Uterine smooth muscle cell (primary cell): ENCODE measurements at places on chromosomes 1 and 21. TPM values are rescaled to one million over a fixed set of nuclear protein-coding genes. Genes with fewer than 3 reads are reported as not detected.

Gene NR5A2
- under 0.01 TPM in 1 of 2 replicates, not detected in the other for total RNA-seq

Gene PLEKHO1
- total RNA-seq = 66.5 and 69.4 TPM in 2 replicates

Gene TMEM269
- total RNA-seq = under 0.01 and 0.12 TPM in 2 replicates

Gene NCAM2
- total RNA-seq = 2.3 and 2.5 TPM in 2 replicates

Gene C1orf210
- total RNA-seq = 0.11 TPM in 1 of 2 replicates, not detected in the other

Gene SHISA4
- total RNA-seq = 6.9 and 21.4 TPM in 2 replicates

Gene DYNLT4
- not detected in 2 replicates for total RNA-seq

Gene C1QC
- total RNA-seq = not detected in 2 replicates

Gene SPRR3
- total RNA-seq = not detected in 2 replicates

Gene RGS8
- total RNA-seq = under 0.01 TPM in 1 of 2 replicates, not detected in the other

Gene CFHR4
- total RNA-seq = not detected in 2 replicates

Gene CLDN17
- not detected in 2 replicates for total RNA-seq

Gene ORC1
- 3.4 and 13.4 TPM in 2 replicates for total RNA-seq

Gene HUNK
- total RNA-seq = under 0.01 and 0.12 TPM in 2 replicates

Gene C1orf185
- total RNA-seq = not detected in 2 replicates

Gene WNT9A
- 0.62 and 0.77 TPM in 2 replicates for total RNA-seq

Gene CD5L
- total RNA-seq = not detected in 2 replicates

Gene GPR37L1
- not detected in 2 replicates for total RNA-seq

Gene PRR9
- total RNA-seq = 0.12 and 1.2 TPM in 2 replicates

Gene C1orf141
- not detected in 2 replicates for total RNA-seq

Gene GBP4
- total RNA-seq = 0.25 and 0.77 TPM in 2 replicates

Gene TSPAN1
- 0.22 and 0.25 TPM in 2 replicates for total RNA-seq

Gene WLS
- total RNA-seq = 88.9 and 154 TPM in 2 replicates

Gene DNAJC28
- 1.1 and 1.5 TPM in 2 replicates for total RNA-seq

Gene SPRR5
- not detected in 2 replicates for total RNA-seq

Gene CFHR5
- total RNA-seq = not detected in 2 replicates

Gene NUDT17
- total RNA-seq = 2.7 and 3.3 TPM in 2 replicates

Gene RGS16
- 0.22 and 1.00 TPM in 2 replicates for total RNA-seq

Gene RHEX
- total RNA-seq = not detected in 2 replicates

Gene CD1B
- total RNA-seq = not detected in 2 replicates

Gene CASQ1
- 0.25 TPM in 1 of 2 replicates, not detected in the other for total RNA-seq
